GM12891 (cell line): ENCODE measurements at places on chromosomes 5 and 9.

GRCh38 chr9:16099732-16100536, 547.1 kb downstream of the CCDC171 start:
- DNase-seq = no peak

- DNase-seq = no peak
These were observed 4.2 kb downstream of the MELK start for GRCh38 chr9:36576866-36577265.

GRCh38 chr9:77462066-77462465, 186.1 kb downstream of the GNA14 start:
- no peak for DNase-seq

- DNase-seq = no peak
These were observed 80.3 kb upstream of the EQTN start for GRCh38 chr9:27377147-27377807.

DNA sequence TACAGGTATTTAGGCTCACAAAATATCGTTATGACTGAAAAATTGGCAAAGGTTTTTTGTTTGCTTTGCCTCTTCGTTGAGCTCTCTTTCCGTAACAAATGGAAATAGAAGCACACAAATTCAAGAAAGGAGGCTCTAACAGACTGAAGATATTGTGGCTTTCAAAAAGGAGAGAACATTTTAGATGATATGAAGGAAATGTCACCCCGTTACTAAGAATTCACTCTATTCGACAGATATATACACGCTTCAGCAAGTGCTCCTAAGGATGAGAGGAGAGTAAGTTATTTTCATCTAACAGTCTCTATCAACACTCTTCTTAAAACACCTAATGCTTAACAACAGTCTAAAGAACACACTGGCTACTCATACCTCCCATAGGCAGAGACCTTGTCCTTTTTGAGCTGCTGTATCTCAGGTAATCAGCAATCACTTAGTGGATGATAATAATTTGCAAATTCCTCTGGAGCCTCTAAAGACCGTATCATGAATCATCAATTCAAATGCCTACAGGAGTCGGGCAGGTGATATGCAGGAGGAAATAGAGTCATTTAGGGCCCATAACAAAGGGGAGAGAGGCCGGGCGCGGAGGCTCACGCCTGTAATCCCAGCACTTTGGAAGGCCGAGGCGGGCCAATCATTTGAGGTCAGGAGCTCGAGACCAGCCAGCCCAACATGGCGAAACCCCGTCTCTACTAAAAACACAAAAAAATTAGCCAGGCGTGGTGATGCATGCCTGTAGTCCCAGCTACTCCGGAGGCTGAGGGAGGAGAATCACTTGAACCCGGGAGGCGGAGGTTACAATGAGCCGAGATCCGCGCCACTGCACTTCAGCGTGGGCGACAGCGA, 1.4 kb upstream of the HSDL2 start:
- DNase-seq = no peak

GRCh38 chr5:28750251-28750650, 1711.9 kb upstream of the CDH9 start:
- DNase-seq = no peak

- no peak for DNase-seq
These were observed 142.0 kb upstream of the CHD1 start for GRCh38 chr5:99070822-99071221.
